ENCODE measurements at places on chromosomes 6 and 20. TPM values are rescaled to one million over a fixed set of nuclear protein-coding genes. Genes with fewer than 3 reads are reported as not detected.

GRCh38 chr6:132218059-132218696 lies 183.1 kb downstream of the MOXD1 start:
- no peak for DNase-seq

BCAS1 gene
- total RNA-seq, result not detected

DNA sequence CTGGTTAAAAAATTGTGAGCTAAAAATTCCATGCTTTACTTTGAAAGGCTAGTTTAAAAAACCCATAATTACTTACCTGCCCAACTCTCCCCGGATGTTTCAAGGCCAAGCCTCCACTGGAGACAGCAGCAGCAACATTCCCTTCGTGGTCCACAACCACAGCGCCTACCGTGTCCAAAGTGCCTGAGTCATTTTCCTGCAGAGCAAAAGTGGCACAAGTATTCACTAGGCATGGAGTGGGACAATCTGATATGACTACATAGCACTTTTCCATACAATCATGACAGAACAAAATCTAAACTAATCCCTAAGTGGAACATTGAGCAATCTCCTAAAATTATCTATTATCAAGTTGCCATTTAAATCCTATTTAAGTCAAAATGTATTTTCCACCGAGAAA lies 104.8 kb downstream of the TASP1 start:
- DNase-seq, result no peak

HMGCLL1 gene
- total RNA-seq, result 1.8 TPM

DNA sequence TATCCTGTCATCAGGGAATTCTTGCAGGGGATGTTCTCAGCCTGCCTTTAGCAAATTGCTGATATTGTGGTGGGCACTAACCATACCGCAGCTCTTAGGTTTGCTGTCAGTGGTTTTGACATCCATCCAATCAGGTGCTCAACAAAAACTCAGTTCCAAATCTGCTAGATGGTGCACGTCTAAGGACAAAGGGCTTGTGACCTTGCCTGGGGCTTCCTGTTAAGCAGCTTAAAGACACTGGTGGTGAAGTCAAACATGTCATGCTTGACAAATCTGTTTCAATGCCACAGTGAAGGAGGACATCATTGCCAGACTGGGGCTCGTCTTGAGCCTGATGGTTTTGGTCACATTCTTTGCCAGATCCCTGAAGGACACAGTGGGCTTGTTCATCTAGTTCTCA lies 179.8 kb upstream of the NOX3 start:
- no peak for DNase-seq

- no peak for DNase-seq
Observed at GRCh38 chr6:71400852-71401251, 112.2 kb downstream of the OGFRL1 start.

DNA sequence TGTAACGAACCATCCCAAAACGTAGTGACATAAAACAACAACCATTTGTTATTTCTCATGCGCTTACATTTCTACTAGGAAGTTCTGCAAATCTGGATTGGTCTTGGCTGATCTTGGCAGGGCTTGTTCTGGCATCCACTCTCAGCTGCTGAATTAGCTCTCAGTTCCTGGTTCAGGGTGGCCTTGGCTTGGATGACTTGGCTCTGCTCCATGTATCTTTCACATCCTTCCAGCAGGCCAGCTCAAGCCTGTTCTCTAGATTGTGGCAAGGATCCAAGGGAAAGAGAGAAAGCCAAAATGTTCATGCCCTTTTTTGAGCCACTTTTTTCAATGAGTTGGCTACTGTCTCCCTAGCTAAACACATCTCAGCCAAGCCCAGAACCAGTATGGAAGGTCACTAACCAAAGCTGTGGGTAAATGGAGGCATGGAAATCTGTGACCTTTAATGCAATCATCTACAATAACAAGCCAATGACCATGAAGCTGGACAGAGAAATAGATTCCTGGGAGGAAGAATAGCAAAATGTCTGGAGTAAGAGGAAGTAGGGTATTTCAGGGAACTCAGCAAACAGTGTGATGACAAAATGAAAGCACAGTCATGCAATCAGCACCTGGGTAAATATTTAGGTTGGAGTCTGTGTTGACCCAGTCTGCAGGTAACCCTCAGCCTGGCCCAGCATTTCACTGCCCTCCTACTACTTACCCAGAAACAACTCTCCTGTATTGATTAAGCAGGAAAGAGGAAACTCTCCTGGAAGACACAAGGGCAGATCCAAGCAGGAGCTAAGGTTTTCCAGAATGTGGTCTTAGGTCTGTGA lies 32.7 kb upstream of the SNAP25 start:
- DNase-seq, result no peak

DNA sequence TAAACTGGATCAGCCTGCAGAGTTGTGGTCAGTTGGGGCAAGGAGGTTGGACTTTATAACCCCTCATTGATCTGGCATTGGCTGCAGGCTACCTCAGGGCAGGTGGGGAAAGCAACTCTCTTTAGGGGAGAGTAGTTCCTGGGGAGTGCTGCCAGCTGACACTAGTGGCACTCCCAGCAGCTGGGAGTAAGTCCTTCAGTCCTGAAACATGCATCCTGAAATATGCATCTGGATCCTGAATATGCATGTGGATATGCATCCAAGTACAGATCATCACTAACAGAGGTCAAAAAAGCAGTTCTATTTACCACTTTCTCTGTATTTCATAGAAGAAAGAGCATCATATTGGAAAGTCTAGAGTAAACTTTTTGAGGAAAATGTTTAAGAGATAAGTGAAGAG lies 350.8 kb downstream of the EPM2A start:
- no peak for DNase-seq

DNA sequence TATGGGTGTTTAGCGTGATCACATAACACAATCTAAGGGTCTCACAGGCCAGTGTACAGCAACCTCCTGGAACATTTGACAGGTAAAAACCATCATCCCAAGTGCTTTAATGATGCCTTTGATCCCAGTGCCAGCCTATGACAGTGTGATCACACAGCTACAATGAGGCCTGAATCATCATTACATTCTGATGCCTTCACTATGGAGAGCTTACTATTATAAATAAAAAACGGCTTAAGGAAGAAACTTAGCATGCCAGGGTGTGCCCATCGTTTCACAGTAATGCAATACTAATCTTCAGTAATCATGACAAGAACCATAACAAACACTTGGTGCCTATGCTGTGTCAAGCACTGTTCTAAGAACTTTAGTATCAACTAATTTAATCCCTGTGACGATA lies 11.4 kb downstream of the MAP7 start:
- no peak for DNase-seq

DNA sequence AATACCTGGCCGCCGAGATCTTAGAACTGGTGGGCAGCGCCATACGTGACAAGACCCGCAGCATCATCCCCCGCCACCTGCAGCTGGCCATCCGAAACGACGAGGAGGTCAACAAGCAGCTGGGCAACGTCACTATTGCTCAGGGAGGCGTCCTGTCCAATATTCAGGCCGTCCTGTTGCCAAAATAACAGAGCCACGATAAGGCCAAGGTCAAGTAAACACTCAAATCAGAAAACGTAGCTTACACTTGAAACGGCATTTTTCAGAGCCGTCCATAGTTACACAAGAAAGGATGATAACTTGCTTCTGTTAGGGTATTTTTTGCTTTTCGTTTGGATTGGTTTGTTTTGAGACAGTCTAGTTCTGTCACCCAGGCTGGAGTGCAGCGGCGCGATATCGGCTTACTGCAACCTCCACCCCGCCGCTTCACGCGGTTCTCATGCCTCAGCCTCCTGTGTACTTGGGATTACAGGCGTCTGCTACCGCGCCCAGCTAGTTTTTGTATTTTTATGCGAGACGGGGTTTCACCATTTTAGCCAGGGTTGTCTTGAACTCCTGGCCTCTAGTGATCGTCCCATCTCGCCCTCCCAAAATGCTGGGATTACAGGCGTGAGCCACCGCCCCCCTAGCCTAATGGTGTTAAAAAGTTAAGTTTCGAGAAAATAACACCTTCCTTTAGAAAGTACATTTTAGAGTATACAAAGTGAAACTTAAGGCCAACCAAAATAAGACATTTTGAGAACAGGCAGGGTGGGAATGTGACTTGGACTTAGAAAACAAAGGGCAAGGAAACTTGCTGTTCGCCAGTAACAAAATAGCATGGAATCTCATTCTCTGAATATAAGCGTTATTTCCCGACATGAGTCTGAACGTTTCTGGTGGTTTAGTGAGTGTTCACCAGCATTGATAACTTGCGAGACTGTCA lies 42.8 kb upstream of the HFE start:
- DNase-seq, result peak; percentile 71

DNA sequence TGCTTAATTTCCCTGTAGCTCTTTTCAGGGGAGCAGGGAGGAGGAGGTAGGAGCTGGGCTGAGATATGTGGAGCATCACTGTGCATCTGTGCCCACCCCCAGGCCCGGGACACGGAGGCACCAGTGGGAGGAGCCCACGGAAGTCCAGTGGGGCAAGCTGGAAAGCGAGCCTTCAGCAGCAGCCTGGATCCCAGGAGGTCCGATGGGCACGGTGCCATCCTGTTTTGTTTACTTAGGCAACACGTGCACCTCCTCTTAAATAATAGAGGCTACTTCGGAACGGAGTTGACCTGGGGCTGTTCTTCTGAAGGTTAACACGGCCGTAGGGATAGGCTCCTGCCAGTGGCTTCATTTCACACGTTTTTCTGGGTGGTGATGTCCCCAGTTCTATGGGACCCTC lies 51.6 kb downstream of the CDH4 start:
- DNase-seq, result no peak

DNA sequence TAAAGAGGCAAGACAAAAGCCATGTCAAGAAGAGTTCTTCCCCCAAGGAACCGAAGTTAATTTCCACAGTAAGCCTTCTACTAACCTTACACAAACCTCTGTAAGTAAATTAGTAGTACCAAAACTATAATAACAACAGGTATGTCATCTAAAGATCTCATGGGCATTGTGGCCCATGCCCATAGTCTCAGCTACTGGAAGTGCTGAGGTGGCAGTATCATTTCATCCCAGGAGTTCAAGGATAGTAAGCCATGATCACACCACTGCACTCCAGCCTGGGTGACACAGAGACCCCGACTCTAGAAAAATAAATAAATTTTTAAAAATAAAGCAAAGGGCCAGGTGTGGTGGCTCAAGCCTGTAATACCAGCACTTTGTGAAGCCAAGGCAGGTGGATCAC lies 29.2 kb downstream of the MDN1 start:
- DNase-seq, result no peak

BPIFB2 gene
- total RNA-seq, result not detected

GRCh38 chr6:3620389-3620788 lies 131.1 kb downstream of the PXDC1 start:
- no peak for DNase-seq

GRCh38 chr6:72080260-72080941 lies 194.1 kb downstream of the RIMS1 start:
- no peak for DNase-seq

CDH22 gene
- 0.55 TPM for total RNA-seq

GRCh38 chr20:19375395-19375794 lies 163.0 kb downstream of the SLC24A3 start:
- no peak for DNase-seq

MSH5 gene
- total RNA-seq, result 6.4 TPM

DNA sequence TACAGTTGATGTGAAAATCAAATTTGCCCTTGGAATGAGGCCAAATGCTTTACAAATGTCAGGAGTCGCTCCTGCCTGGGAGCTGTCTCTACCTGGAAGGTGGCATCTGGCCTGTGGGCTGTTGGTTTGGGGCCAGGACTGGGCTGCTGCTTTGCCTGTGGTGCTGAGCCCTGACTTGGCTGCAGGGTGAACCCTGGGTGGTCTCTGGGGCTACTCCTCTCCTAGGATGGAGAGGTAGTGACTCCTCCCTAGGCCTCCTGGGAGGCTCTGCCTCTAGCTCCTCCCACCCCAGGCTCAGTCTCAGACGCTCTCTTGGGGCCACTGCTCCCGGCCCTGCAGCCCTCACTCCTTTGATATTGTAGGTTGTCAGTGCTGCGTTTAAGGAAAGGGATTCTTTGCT lies 47.5 kb downstream of the EFCAB8 start:
- DNase-seq, result no peak

DNA sequence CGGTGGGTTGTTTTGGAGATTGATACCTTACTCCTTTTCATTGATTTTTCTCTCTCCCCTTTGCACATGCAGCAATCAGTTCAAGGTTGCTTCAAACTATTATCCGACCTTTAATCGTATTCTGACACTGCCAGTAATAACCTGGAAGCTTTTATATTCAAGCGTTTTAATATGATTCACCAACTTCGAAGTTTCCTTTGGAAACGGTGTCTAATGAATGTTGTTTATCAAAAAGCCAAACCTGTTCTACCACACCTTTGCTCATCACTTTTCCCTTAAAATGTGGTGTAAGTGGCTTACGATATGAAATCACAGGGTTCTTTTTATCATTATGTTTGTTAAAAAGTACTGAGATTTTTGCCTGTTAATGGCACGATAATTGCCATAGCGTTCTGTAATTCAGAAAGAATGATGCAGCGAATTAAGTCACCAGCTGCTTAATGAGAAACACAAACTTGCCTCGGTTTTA lies 660 bp downstream of the STXBP5 start:
- no peak for DNase-seq

ADIG gene
- not detected for total RNA-seq

ULBP1 gene
- total RNA-seq, result not detected

- DNase-seq, result no peak
Observed at GRCh38 chr6:16102208-16102607, 26.7 kb upstream of the MYLIP start.

- no peak for DNase-seq
Observed at GRCh38 chr6:108798670-108799353, 49.4 kb upstream of the ARMC2 start.

RIMS4 gene
- 0.55 TPM for total RNA-seq

GRCh38 chr6:28226460-28226859 lies 1.4 kb downstream of the ZSCAN9 start:
- DNase-seq, result no peak

COL9A1 gene
- total RNA-seq, result not detected

GRCh38 chr6:167706313-167707109 lies 120.2 kb upstream of the AFDN start:
- no peak for DNase-seq

GRCh38 chr20:11502061-11502460 lies 415.6 kb upstream of the BTBD3 start:
- DNase-seq, result no peak

GRCh38 chr6:34047913-34048867 lies 97.7 kb downstream of the GRM4 start:
- DNase-seq, result no peak

DNA sequence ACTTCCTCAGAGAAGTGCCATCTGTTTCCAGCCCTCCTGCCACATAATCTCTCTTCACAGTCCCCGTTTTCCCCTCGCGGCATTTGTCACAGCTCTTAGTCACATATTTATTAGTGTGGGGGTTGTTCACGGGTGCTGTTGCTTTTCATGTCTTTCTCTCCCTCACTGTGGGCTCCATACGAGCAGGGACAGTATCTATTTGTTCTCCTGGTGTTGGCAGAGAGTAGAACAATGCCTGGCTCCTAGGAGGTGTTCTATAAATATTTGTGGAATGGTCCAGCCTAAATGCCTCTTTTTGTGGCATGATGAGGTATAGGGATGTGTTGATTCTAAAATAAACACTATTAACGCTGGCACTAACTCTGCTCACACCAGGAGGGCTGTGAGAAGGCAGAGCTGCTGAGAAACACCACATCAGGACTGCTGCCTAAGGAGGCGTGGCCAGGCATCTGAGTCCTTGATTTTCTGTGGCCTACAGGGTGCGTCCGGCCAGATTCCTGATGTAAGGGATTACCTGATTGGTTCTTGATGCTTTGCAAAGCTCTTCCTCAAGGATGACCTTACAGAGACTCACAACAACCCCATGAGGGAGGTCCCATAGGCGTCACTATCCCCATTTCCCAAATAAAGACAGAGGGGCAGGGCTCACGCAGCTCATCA lies 219.8 kb upstream of the ARID1B start:
- DNase-seq, result no peak

- DNase-seq, result no peak
Observed at GRCh38 chr6:169884158-169884557, 132.7 kb downstream of the ERMARD start.
